ENCODE measurements at places on chromosomes 13 and 19.

DNA sequence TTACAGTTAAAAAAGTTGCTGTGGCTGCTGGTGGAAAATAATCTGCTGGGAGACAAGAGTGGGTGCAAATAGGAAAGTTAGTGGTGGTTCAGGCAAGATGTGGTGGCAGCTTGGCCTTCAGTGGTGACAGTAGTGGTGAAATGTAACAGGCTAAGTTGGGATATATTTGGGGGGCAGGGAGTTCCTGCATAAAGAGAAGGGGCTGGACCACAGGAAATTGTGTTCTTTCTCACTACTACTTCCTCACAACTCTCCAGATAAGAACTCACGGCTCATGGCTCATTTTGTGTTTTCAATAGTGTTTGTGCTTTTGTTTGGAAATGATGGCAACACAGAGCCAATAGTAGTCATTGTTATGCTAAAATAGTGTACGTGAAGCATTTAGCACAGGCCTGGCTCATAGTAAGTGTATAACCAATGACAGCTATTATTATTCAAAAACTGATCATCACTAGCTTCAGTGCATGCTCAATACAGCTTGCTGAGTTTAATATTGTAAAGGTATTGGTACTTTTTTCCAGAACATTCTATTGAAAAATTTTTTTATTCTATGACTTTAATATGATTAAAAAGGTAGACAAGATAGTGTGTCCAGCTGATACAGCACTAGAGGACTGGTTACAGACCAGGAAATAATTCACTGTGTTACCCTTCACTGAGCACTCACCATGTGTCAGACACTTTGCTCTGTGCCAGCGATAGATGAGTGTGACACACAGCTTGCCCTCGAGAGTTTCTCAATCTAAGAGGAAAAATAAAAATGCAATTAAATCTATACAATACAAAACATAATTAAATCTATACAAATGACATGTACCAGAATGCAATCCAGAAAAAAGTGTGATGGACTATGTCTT is 209.8 kb downstream of the POU4F1 start:
- no peak for DNase-seq

DNA sequence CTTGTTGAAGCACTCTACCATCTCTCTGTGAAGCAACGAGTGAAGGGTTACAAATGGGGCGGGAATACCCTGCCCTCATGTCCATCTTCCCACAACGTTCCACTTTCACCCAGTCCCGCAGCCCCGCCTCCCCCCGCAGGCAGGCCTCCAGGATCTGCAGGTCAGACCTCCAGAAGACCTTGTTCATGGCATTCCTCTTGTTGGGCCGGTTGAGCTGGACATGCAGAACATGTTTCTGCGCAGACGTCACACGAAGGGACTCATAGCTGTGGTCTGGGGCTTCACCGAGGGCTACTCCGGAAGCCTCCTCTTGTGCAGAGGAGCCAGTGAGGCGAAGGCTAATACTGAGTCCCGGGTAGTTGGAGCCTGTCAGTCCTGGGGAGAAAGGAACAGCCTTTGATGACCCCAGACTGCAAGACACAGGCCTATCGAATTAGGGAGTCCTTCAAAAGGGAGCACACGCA is 420 bp downstream of the ECH1 start:
- DNase-seq: no peak

DNA sequence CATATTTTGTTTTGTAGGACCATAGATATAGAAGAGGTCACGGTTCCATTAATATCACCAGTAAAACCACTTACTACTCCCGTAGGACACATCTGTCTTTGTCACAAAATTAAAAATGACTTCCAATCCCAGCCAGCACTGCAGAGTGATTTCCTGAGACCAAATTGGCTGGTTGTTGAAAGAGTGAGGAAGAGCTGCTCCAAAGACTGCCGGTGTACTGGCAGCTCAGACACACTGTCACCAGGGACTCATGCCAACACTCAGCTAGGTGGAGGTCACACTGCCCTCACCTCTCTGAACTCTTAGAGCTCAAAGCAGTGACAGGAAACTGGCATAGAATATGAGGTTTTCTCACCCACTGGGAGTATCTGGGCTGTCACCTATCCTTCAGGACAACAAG is 52.1 kb downstream of the FLT1 start:
- no peak for DNase-seq

- no peak for DNase-seq
These were observed 7.6 kb downstream of the PNKP start for GRCh38 chr19:49859682-49860335.

DNA sequence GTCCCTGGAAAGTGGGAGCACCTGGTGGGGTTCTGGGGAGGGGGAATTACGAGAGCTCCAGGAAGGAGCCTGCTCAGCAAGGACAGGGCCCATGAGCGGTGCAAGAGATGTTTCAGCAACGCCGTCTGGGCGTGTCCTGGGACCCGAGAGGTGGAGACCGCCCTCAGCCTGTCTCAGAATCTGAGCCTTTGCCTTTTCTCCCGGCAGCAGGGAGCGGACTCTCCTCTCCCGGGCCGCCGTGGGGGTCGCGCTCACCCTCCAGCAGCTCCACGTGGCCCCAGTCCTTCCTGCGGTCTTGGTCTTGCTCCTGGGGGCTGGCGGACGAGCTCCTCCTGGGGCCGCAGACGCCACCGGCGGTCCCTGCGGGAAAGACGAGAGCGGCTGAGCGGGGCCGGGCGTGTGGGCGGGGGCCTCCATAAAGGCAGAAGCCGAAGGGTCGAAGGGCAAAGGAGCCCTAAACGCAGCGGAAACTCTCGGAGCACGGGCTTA is 714 bp downstream of the POLRMT start:
- DNase-seq: no peak

- DNase-seq: no peak
These were observed 79.6 kb downstream of the TEX26 start for GRCh38 chr13:31011901-31012654.

DNA sequence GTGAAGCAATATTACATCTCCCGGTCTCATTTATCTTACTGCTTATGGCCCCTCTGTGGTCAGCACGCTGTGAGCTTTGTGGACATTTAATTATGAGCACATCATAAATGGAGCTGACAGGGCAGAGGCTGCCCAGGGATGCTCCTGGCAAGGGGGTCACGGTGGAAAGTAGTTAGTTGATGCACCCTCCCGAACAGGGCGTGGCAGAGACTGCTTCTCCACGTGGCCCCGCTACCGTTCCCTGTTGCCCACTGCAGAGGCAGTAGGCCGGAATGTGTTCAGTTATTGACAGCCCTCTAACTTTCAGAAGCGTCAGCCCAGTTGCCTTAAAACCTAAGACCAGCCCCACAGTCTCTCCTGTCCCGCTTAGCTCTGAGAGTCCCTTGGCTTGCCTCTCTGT is 180.3 kb upstream of the ZNF507 start:
- DNase-seq: no peak

DNA sequence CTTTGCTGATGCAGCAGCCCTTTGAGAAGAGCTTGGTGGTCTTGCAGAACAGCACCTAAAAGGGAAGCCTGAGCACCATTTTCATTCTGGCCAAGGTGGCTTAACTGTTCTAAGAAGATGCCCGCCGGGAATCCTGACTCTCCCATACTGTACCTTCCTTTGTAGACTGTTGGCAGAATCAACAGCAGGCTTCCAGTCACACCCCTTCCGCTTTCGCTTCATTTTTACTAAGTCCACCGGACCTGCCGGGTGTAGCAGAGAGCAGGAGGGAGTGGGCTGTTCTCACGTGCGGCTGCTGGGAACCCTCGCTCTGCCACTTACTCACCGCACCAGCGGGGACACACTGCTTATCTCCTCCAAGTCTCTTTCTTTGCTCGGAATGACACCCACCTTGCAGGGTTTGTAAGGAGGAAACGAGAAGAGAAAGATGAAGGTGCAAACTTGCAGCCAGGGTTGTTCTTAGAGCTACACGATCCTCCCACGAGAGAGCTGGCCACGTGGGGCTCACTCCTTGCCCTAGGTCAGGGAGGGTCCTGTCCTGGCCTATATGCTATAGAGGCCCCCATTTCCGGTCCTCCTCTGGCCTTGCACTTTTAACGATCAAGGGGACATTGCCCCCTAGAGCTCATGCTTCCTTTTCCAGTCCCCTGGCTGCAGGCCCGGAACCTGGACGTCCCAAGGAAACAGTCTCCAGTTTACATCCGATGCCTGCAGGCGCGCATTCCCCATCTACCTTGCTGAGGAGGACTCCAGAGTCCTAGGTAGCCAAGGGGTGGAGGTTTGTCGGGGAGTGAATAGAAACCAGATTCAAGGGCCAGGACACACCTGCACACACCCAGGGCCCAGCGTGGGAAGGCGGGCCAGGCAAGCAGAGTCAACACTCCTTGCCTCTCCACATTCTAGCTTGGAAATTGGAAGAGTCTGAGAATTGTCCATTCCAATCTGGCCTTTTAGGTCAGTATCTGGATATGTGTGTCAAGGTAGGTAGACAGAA is 453.6 kb downstream of the IRS2 start:
- no peak for DNase-seq

DNA sequence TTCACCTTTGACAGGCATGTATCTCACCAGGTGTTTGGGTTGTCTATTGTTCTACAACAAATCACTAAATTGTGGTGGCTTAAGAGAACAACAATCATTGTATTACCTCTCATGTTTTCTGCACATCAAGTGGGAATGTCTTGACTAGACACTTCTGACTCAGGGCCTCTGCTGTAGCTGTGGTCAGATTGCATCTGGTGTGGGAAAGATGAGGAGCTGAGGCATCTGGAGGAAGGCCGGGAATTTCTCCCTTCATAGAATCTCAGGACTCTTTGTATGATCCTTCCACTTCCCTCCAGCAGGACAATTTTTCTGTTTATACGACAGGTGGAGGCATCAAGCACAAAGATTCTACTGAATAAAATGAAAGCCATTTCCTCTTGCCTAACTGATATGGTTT is 511.8 kb upstream of the NBEA start:
- DNase-seq: no peak

DNA sequence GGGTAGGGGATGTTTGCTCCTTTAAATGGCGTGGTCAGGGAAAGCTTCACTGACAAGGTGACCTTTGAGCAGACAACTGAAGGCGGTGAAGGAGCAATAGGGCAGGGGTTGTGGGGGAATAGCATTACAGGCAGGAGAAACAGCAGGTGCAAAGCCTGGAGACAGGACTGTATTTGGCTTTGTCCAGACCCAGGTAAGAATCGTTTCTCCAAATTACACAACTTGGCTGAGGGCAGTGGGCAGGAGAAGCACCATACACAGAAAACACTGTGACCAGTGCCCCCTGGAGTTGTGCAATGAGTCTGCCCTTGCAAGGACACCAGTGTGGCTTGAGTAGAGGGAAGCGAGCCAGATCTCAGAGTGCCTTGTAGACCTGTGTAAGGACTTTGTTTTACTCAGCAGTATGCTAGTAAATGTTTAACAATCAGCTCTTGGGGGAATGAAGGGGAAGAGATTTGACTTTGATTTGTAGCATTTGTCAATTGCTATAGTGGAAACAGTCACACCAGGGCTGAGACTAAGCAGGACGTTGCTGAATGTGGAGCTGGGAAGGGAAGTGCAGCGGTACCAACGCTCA is 360.0 kb downstream of the DCT start:
- no peak for DNase-seq

GRCh38 chr19:48982280-48982679 is 10.8 kb downstream of the GYS1 start:
- DNase-seq: no peak

DNA sequence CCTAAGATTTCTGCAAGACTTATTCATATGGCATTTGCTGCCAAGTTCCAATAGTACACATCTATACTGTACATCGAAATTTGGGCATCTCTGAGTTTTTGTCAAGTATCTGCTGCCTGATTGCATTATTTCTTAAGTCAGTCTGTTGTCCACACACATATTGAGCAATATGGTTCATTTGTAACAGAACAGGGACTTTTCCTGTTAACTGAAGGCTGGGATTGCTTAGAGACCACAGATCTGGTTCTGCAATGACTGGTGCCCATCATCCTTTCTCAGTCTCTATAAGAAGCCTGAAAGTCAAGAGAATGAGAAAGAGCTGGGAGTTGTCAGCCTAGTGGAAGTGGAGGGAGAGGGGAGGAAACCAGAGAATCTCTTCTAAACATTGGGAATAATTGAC is 22.5 kb upstream of the MYCBP2 start:
- DNase-seq: no peak

GRCh38 chr19:12603714-12604113 is 6.9 kb downstream of the ZNF490 start:
- no peak for DNase-seq

DNA sequence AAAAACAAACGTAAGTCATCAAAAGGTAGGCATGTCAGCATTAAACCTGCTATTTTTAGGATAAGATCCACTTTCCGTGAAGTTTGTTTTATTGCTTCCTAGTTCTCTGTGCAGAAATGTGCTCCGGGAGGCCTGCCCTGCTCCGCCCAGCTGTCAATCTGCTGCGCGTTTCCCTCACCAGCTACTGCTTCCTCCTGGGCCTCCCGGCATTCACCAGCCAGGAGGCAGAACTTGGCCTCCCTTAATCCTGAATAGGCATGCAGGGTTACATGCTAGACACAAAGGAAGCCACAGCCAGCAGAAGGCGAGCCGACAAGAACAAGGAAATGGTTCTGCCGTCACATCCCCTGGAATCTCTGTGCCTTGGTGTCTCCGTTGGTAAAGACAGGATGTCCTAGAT is 386.2 kb downstream of the IRS2 start:
- DNase-seq: no peak

DNA sequence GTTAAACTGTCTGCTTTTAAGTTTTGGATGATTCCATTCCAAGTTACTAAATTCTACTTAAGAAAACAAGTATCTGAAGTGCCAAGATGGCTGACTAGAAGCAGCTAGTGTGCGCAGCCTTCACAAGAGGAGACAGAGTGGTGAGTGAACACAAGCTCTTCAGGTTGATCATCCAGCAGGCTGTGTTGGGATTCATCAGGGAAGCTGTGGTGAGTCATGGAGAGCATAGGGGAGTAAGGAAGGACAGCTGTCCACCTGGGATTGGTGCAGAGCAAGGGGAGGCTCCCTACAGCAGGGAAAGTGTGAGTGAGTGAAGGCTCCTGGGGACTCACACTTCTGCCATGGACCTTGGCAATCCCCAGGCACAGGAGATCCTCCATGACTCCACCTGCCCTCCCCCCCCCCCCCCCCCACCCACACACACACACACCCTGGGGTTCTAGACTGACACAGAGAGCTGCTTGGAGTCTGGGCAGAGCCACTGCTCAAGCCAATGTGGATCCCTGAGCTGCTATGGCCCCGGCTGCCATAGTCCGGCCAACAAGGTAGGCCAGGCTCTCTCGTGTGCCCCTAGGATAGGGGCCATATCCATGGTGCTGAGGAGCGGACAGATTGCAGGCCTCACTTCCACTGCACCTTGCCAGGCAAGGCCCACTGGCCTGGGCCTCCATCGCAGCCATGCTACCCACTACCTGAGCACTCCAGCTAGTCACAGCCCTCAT is 23.5 kb downstream of the SLC25A15 start:
- no peak for DNase-seq

- no peak for DNase-seq
These were observed 71.1 kb downstream of the CBY2 start for GRCh38 chr13:45773236-45773635.
